Omental fat pad (tissue), 4 donors: ENCODE measurements at places on chromosomes 16 and 17.

- DNase-seq, result no peak
Observed at GRCh38 chr16:19696961-19697360, 21.1 kb downstream of the KNOP1 start.

DNA sequence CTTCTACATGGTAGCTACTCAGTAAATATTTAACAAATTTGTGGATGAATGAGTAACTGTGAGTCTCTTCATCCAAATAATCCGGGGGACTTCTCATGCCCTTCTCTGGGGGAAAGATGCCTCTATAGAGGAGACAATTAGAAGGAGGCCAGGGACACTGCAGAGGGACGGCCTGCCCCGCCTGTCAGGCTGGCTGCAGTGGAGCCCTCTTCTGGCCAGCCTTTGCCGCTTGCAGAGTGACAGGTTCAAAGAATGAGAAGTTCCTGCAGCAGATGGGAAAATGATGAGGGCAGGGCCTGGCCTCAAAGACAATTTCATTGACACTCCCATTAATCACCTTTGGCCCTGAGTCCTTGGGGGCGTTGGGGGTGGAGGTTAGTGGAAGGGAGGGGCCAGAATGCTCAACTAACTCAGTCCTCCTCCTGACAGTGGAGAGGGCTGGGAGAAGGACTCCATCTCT lies 339.0 kb downstream of the MAF start:
- no peak for DNase-seq

DNA sequence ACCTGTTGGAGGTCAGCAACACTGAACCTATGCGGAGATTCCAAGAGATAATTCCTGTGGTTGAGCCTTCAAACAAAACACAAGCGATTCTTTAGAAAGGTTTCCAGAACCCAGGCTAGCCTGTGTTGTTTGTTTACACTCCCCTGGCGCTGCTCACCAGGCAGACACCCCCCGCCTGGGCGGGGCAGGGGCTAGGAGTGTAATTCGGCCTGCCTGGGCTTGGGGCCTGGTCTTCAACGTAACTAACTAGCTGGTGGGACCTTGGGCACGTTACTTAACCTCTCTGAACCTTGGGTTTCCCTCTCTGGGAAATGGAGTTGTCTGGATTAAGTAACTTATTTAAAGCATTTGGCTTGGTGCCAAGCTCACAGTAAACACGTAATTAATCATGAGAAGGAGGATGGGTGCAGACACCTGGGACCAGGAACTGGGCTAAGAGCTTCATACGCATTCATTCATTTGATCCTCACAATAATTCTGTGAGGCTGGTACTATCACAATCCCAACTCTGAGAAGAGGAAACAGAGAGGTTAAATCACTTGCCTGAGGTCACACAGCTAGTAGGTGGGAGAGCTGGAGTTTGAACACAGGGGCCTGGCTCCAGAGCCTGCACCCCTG lies 7.6 kb upstream of the ARHGAP27 start:
- DNase-seq, result no peak

DNA sequence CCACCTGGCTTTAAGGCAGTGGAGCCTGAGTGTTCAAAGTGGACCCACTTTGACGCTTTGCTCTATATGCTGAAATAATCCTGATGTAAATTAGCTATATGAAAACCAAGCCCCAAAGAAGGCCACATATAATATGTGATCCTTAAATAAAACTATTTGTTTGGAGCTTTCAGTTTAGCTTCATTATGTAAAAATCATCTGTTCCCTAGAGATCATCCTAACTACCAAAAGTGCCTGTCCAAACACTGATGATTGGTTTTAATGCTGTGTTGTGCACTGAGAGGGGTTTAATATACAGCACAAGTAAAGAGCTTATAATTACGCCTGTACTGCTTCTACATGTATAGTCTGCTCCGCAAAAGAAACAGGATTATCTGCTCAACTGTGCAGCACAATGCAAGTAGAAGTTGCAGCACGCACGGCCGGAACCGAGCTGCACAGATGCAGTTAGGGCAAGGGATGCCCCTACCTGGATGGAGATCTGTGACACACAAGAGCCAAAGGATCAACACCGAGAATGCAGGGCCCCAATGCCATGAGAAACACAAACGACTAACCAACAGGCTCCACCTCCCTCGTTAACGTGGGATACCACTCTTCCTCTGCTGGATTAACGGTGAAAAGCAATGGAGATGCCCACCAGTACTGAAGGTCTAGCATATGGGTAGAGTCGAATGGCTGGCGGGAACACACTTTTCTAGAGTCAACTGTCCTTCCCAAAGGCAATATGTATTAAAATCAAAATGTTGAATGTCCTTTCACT lies 20.5 kb downstream of the USP7 start:
- DNase-seq, result no peak

- DNase-seq, result no peak
Observed at GRCh38 chr17:42782166-42783061, 2.0 kb downstream of the WNK4 start.

DNA sequence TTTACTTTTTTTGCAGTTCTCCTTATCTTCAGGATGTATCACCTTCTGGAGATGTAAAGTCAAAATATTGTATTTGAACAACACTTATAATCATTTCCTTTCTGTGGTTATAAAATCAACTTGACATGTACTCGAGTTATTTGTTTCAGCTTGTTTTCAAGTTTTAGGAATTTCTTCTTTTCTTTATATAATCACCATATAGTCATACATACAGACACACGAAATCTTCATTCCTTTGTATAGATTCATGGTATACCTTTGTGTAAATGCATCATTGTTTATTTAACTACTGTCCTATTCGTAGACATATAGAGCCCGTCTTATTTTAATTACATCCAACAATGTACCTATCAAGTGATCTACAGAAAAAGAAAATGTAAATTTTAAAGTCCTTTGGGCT lies 40.1 kb downstream of the CMC2 start:
- DNase-seq, result no peak

DNA sequence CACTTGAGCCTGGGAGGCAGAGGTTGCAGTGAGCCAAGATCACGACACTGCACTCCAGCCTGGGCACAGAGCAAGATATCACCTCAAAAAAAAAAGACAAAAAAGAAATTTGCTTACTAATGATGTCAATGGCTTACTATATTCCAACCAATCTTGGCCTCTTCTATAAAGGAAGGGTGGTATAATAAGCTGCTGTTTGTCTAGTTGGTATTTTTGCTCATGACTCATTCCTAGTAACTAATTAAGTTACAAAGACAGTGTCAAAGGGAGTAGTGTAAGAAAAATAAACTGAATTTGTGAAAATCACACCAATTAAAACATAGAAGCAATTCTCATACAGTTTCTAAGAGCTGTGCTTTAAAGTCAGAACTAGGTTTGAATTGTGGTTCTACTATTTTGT lies 82.5 kb downstream of the NLK start:
- DNase-seq, result no peak

DNA sequence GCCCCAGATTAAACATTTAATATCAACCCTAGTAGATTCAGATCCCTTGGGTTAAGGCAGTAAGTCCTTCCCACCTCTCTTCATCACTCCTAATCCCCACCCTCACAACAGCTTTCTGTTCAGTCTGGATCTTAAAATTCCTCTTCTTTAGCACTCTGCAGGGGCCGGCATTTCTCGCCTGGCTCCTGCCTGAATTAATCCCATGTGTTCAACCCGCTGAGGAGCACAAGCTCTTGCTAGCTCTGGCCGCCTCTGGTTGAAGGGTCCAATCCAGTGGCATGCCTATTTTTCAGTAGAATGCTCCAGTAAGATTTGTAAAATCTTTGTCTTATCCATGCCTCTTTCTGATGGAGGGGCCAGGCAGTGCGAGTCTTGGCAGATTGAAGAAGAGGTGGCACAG lies 59.2 kb downstream of the CYB5B start:
- no peak for DNase-seq

- DNase-seq, result no peak
Observed at GRCh38 chr17:75576661-75577060, 10.9 kb upstream of the MYO15B start.
